ENCODE measurements at places on chromosomes 3 and 15.

GRCh38 chr15:89165677-89166076 is 55.7 kb downstream of the RLBP1 start:
- DNase-seq, result no peak

DNA sequence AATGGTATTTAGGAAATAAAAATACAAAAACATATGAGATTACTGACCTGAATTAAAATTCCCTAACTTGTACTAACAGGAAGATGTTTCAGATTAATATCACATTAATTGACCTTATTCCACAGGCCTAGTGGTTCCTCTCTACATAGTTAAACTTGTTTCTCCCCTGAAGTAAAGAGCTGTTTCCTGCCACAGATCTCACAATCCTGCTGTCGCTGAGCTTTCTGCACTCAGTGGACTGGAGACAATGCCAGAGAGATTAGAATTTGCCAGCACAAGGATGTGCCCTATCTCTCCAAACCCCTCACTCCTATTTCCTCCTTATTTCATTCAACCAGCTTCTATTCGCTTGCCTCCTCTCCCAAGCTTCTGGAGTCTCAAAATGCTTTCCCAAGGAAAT is 130.6 kb downstream of the CTNNB1 start:
- DNase-seq, result no peak

GRCh38 chr3:18712713-18713576 is 287.8 kb upstream of the SATB1 start:
- no peak for DNase-seq

DNA sequence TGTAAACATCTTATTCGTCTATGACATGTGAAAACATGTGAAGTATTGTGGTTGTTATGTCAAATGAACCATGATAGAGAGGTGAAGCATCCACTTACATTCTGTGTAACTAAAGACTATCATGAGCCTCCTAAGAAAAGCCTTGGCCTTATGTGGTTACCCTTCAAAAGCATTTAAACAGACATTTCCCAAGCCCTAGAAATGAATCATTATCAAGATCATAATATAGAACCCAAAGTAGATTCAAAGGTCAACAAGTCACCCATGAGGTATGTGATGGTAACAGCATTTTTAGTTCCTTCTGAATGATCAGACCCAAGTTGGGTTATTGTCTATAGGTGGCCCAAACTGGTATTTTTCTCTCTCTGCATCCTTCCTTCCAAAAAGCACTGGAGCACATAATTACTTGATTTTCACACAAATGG is 408.0 kb downstream of the TBL1XR1 start:
- no peak for DNase-seq

- no peak for DNase-seq
Observed at GRCh38 chr15:47732248-47732647, 14.9 kb downstream of the SEMA6D start.

- no peak for DNase-seq
Observed at GRCh38 chr15:33296050-33296449, 14.7 kb upstream of the RYR3 start.

DNA sequence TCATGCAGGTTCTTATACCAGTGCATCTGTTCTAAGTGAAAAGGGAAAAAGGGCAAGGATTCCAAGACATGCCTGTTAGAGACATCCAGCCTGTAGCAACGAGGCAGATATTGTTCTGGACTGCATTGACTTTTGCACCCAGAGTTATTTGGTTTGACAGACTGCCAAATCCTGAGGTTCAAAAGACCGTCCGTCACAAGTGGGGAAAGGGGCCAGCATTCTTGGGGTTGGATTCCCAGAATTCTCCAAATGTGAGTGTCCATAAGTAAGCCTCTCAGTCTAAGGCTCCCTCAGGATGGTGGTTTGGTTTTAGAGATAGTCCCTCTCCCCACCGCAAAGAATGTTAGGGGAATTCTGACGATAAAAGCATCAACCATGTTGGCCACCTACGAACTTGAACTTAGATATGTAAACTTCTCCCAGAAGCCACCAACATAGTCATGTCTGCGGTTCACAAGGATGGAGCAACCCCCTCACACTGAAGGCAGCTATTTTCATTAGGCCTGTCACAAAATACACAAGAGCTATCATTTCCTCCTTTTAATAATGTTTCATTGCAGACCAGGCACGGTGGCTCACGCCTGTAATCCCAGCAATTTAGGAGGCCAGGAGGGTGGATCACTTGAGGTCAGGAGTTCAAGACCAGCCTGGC is 13.6 kb upstream of the LACTB start:
- no peak for DNase-seq

GRCh38 chr3:83567935-83568334 is 1390.9 kb upstream of the CADM2 start:
- DNase-seq, result no peak

GRCh38 chr3:133754455-133754854 is 8.3 kb downstream of the TF start:
- DNase-seq, result no peak

- DNase-seq, result no peak
Observed at GRCh38 chr3:11510356-11510755, 133.4 kb downstream of the VGLL4 start.

- DNase-seq, result no peak
Observed at GRCh38 chr3:164848923-164849322, 229.4 kb downstream of the SI start.

DNA sequence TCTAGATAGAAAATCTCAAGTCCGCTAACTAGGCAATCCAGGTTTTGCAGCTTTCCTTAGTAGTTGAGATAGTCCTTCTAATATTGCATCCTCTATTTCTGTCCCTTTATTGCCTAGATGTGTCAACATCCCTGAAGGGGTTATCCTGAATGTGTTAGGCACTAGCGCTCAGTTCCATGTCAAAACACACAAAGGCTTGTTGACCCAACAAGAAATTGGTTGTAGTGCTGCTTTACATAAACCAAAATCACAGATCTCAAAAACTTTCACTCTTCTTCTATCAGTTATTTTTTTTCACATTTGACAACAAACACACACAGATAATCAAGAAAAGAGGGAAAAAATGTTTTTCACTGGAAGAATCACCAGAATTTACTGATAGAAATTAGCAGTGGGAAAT is 51.4 kb upstream of the SOX2 start:
- no peak for DNase-seq

- no peak for DNase-seq
Observed at GRCh38 chr15:63553388-63553791, 43.8 kb upstream of the FBXL22 start.

- DNase-seq, result no peak
Observed at GRCh38 chr3:64099316-64099715, 76.0 kb upstream of the PSMD6 start.

DNA sequence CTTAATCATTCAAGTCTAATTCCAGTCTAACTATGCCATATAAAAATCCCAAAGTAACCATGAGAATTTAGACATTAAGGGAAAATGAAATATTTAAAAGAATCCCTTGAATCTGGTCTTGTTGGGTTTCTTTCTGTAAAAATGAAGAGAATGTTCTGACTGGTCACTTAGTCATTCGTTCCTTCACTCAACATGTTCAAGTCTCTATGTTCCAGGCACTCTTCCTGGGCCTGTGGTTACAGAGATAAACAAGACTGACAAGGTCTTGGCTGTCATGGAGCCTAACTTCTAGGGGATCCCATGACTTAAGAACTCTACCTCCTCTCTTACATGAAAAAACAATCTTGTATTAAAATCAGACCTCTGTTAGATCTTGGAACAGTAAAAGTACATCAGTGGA is 638.6 kb upstream of the TBL1XR1 start:
- DNase-seq, result no peak

DNA sequence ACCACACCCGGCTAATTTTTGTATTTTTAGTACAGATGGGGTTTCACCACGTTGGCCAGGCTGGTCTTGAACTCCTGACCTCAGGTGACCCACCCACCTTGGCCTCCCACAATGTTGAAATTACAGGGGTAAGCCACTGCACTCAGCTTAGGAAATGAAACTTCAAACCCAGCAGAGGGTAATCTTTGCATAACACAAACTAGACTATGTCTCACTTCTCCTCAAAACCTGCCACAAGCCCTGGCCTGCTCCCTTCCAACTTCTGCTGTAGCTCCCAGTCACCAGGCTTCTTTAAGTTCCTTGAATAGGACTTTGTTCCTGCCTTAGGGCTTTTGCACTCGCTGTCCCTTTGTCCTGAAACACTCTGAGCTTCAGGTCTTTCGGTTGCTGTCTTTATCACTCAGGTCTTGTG is 39.2 kb upstream of the SEMA4B start:
- no peak for DNase-seq

DNA sequence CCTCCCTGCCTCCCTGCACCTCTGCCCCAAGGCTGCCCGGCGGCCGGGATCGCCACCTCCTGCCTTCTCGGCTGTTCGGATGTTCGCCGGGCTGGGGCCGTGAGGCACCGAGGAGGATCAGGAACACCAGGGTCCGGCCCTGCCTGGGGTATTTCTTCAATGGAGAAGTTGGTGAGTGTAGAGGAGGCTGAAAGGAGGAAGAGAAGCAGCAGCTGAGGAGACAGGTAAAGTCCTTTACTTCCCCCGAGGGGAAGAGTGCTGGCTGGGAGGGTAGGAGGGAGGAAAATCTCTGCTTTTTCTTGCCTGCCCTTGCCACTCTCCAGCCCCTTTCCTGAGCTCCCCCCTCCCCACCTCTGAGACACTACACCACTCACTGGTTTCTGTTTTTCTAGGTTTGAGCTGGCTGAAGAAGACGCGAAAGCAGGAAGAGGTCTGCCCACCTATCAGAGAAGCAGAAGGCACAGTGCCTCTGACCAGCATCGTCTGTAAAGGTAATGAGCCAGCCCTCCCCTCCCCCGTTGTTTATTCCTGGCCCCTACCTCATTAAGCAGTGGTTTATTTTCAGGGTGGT is 519 bp downstream of the ASB7 start:
- no peak for DNase-seq

- no peak for DNase-seq
Observed at GRCh38 chr3:64693031-64693430, 5.2 kb upstream of the ADAMTS9 start.

- no peak for DNase-seq
Observed at GRCh38 chr3:8460815-8461456, 40.7 kb upstream of the LMCD1 start.

- no peak for DNase-seq
Observed at GRCh38 chr15:60369696-60370095, 28.1 kb downstream of the ANXA2 start.

GRCh38 chr15:36465304-36465703 is 114.1 kb upstream of the CDIN1 start:
- no peak for DNase-seq

GRCh38 chr15:92614791-92615785 is 40.5 kb downstream of the FAM174B start:
- no peak for DNase-seq

DNA sequence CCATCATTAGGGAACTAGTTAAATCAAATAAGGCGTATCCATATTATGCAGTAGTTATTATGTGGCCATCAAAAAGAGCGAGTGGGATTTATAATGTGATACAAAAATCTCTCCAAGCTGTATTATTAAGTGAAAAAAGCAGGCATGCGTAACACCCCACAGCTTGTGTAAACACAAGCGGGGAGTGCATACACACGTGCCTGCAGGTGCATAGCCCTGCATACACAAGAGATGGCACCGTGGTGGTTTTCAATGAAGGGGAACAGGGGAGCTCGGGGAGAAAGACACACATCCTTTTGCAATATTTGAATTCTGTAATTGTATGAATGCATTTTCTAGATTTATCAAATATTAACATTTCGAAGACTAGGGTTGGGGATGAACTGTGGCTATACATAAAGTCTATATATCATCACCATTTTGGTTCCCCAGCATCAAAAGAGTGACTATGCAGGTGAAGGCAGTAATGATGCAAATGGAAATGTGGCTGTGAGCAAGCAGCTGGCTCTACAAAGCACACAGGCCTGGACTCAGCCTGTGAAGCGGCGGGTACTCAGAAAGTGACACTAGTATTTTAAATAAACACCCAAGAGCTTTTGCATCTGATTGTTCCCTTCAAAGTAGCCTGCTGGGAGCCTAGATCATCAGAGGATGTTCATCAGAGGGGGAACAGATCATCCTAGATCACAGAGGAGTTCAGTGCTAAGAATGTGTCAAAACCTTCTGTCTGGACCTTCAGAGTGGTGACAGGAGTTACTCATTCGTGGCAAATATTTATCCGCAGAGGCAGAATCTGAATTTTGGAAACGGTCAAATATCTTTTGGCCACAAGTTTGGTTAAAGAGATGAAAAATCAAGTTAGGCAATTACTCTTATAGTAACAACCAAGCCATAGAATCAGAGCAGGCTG is 9.4 kb upstream of the KIF7 start:
- DNase-seq, result no peak

DNA sequence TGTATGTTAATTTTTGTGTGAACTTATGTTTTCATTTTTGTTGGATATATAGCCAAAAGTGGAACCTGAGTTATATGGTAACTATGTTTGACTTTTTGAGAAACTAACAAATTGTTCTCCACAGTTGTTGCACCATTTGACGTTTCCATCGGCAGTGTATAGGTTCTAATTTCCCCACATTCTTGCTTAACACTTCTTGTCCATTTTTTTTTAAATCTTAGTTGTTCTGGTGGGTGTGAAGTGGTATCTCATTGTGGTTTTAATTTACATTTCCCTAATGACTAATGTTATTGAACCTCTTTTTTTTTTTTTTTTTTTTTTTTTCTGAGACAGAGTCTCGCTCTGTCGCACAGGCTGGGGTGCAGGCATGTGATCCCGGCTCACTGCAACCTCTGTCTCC is 8.0 kb downstream of the NISCH start:
- DNase-seq, result no peak

GRCh38 chr15:65245096-65245856 is 34.0 kb upstream of the CILP start:
- DNase-seq, result no peak

DNA sequence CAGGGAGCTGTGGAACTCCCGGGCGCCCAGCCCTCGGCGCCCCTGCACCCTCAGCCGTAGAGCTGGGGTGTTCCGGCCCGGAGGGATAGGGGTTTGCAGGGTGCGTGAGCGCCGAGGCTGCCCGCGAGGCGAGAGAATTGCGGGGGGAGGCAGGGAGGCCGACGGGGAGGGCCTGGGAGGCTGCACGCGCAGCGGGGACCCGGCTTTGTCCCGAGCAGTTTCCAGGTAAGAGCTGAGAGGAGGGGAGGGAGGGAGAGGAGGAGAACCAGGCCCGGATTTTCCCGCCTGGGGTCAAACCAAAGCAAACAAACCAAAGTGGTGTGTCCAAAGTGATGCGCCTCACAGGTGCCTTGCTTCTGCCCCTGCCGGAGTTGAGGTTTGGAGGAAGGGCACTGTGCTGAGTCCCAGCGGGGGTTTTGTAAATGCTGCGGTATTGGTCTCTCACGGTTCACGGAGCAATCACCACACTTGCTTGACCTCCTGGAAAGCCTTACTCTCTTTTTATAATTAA is 146.4 kb downstream of the TJP1 start:
- DNase-seq, result no peak

Measured in stimulated activated CD4-positive, alpha-beta T cell treated with anti-CD3 and anti-CD28 coated beads, Interleukin-15, amount 100 ng/mL, for 1 hour (primary cell).